Bronchial epithelial cell (primary cell): ENCODE measurements at places on chromosomes 16 and 17.

DNA sequence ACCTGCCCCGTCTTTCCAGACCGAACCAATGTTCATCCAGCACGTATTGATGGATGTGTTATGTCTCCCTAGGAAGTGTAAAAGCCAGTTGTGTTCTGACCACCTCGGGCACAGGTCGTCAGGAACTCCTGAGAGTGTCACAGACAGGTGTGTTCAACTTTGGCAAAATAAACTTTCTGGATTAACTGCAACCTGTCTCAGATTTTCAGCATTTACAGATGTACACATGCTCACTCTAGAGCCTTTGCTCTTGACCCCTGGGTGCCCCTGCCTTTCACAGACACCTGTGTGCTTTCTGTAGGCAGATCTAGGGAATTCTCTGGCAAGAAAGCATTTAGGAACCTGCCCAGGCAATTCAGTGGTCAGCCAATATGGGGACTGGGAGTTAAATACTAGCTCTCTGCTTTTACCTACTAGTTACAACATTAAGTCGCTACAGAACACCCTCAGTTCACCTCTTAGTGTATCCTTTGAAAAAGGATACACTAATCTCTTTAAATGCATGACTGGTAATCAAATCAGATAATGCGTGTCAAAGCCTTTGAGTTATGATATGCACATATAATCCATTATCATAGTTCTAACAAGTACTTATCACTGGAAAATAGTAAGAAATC is 188.9 kb downstream of the CPPED1 start:
- DNase-seq, result no peak

DNA sequence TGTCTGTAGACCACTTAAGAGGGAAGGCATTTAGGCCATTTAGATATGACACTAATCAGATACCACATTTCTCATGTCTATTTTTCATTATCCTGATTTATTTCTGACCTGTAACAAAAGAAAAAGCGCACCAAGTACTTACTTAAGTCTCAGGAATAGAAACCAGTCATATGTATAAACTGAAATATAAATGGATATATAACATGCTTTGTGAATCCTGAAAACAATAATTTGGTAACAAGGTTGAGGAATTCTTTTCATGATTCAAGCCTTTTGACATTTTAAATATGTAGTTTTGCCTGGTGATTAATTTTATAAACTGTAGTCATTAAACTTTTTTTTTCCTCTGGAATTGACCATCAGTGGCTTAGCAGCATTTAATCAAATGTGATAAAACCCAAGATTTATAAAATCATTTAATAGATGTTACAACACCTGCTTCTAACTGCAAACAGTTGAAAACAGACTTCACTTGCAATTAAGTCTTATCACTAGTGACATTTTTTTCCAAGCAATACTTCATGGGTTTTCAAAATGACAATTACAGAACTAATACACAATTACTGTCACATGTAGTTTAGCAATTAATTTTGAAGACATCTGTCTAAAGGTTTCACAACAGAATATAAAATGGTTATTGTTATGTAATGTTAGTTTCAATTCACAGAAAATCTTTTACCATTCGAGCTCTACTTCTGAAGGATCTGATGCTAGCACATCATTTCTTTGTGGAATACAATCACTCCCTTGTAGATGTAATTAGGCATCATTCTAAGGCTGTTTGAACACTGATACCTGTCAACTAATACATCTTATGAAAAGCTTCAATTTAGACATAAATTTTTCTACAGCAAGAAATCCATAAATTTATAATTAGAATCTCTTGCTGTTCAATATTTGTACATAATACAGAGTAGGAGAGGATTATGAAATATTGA is 110.3 kb downstream of the TOX3 start:
- DNase-seq, result no peak

DNA sequence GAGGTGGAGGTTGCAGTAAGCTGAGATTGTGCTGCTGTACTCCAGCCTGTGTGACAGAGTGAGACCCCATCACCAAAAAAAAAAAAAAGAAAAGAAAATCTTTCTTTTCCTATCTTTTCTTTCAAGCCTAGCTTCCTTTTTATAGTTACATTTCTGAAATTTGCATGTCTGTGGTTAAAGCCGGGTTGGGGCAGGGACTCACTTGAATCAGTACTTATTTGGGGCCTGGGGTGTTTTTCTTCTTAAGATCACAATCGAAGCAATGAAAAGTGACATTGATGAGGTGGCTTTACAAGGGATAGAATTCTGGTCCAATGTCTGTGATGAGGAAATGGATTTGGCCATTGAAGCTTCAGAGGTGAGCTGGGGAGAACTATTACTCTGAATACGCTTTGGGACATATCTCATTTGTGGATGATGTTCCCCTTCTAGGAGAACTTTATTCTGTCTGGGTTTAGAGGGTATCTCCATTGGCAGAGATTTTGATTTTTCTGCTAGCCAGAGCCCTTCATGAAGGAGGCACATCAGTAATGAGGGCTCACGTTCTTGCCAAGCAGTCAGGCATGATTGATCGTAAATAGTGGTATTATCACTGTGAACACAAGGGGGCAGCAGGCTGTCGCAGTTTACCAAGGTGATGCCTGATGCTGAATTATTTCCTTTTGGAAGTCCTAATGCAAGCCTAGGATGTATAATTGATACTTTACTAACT is 14.3 kb downstream of the KPNB1 start:
- peak; percentile 60 for DNase-seq

DNA sequence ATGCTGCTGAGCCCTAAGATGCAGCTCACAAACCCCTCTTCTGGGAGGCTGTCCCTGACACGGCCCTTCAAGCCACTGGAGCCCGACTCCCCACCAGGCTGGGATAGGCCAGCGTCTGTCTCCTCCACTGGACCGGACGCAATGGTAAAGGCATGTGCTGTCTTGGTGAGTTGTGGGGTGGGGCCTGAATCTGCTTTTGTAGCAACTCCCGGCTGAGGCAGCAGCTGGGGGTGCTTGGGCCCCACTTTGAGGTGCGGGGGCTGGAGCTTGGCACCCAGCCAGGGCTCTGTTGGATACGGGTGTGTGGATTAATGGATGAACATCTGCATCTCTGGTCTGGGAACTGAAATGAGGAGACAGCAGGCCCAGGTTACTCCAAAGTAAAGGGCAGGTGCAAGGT is 3.5 kb upstream of the NLRC3 start:
- DNase-seq, result peak; percentile 47

GRCh38 chr16:12917246-12917645 is 15.8 kb downstream of the SHISA9 start:
- DNase-seq, result no peak

GRCh38 chr17:12104831-12105230 is 84.2 kb downstream of the MAP2K4 start:
- DNase-seq, result no peak

- DNase-seq, result no peak
These were observed 14.8 kb downstream of the UTS2R start for GRCh38 chr17:82386255-82386831.

DNA sequence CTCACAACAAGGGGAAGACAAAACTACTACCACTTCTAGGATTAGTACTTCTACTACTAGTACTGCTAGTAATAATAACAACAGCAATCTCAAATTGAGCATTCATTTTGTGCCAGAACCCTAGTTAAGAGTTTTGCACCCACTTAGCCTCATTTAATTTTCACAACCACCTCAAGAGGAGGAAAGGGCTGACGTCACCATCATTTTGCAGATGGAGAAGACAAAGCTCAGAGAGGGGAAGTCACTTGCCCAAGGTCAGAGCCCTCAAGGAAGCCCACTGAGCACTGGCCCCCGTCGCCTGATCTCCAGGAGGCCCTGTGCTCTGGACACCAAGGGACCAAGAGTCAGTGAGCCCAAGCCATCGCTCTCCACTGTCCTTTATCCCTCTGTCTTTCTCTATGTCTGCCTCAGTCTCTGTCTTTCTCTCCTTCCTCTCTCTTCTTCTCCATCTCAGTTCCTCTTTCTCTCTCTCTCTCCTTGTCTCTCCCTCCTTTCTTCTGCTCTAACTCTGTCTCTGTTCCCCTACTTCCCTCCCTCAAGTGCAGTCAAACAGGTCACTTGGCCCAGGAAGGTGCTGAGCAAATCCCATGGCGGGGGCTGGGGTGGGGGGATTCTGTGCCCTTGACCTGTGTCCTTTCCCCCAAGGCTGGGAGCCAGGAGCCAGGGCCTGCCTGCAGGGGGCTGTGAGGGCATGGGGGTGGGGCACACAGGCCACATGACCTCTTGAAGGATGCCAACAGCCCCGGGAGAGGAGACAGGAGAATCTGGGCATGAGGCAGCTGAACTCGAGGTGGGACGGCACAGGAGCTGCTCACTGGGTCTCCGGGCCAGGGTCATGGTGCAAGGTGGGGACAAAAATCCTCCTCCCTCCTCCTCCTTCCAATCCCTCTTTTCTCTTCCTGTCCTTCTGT is 11.2 kb upstream of the NGFR start:
- DNase-seq, result no peak

DNA sequence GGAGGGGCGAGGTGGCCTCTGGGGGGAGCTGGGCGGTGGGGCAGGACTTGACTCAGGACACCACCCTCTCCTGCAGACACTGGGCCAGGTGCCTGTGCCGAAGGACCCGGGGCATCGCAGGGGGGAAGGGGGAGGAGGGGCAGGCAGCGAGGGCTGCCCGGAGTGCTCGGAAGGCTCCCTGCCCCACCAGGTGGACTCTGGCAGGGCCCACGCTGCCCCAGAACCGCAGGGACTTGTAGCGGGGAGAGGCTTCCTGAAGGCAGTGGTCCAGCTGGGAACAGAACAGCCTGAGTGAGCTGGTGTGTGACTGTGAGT is 4.4 kb upstream of the HCRT start:
- no peak for DNase-seq
